ENCODE measurements at places on chromosomes 7 and 10.

- DNase-seq = no peak
These were observed 609 bp downstream of the MAT1A start for GRCh38 chr10:80288849-80289248.

- DNase-seq = no peak
These were observed 66.2 kb downstream of the FAM241B start for GRCh38 chr10:69696073-69696731.

- no peak for DNase-seq
These were observed 24.3 kb downstream of the NUP42 start for GRCh38 chr7:23205909-23206767.

DNA sequence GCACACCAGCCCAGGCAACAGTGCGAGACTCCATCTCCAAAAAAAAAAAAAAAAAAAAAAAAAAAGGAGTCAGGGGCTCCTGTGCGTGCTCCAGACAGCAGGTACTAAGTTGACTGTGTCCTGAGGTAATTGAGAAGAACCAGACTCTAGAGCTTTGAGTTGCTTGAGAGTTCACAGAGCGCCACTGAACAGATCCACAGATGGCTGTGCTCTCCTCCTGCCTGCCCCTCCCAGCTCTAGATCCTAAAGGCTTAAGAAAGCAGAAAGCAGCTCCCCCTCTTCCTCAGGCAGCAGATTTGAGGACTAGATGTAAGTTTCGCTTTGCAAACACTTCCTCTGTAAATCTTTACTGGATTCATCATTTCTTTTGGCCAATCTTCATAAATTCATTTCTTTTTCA lies 38.7 kb downstream of the SHH start:
- no peak for DNase-seq

GRCh38 chr10:44352316-44353127 lies 32.4 kb downstream of the CXCL12 start:
- DNase-seq = no peak

GRCh38 chr7:109901926-109902325 lies 1189.0 kb upstream of the LRRN3 start:
- DNase-seq = no peak

DNA sequence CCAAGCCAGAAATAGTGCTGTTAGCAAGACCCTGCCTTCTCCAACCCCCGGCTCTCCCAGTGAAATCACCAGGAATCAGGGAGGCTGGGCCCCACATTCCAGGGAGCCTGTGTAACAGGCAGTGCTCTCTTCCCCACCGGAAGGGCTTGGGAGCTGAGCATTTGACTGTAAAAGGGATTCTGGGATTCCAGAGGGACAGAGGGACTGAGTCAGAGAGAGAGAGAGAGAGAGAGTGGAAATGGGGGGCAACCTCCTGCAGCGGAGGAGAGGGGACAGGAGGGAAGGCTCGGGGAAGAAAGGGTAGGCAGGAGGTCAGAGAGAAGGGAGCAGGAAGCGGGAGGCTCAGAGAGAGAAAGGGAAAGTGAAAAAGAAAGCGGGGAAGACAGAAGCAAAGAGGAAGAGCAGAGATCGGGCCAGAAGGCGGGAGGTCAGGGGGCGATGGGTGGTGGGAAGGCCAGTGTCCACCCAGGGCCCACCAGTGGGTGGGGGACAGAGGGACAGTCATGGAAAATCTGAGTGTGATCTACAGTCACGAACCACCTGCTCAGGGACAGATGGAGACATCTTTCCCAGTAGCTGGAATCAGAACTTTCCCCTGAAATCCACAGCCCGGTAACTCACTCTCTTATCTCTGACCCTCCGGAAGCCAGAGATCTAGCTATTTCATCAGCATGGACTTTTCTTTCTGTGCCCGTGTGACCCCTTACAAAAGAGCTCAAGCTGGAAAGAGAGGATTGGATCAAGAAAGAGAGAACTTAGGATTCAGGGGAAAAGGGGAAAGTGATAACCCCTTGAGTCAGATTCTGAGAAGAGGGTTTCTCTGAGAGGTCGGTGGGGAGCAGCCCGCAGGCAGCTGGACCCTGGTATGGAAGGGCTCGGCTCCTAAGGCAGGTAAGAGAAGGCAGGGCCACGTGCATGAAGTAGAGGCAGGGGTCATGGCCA lies 4.6 kb upstream of the SERPINE1 start:
- DNase-seq = no peak
